ENCODE measurements at places on chromosomes 4 and X.
A peak's percentile ranks its signal among the peaks of the same experiment; 100 is the strongest.

- no peak for DNase-seq
These were observed 17.8 kb downstream of the TMPRSS11E start for GRCh38 chr4:68465058-68465457.

DNA sequence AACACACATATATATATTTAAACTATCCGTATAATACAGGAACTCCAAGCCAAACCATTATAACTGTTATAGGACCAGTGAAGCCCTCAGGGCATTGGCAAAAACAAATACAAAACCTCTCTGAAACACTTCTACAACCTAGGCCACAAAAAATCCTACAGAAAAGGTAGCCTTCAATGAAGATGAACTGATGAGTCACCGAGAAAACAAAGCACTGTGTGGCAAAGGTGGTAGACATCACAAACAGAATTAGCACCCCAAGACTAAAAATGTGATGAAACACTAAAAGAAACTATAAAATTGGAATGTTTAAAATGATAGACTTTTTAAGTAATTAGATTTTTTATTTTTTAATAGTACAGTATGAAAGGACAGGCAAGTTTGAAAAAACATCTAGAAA lies 5.5 kb upstream of the HSPA4L start:
- DNase-seq, result no peak

DNA sequence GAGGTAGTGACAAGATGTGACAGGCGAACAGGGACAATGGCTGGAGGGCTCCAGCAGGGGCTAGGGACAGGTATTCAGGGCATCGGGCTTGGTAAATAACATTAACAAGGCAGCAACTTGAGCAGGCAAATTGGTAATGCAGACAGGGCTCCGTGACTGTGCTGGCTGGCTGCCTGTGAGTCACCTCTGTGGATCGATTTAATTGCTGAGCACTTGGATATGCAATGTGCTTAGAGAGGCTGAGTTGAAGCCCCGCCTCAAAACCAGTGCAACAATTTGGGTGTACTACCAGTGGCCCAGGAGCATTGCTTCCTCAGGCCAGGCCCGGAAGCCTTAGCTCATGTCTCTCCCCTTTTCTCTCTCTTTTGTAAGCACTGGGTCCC lies 19.5 kb downstream of the CNGA2 start:
- DNase-seq, result no peak

- DNase-seq, result no peak
These were observed 10.1 kb downstream of the GK start for GRCh38 chrX:30663322-30663721.

DNA sequence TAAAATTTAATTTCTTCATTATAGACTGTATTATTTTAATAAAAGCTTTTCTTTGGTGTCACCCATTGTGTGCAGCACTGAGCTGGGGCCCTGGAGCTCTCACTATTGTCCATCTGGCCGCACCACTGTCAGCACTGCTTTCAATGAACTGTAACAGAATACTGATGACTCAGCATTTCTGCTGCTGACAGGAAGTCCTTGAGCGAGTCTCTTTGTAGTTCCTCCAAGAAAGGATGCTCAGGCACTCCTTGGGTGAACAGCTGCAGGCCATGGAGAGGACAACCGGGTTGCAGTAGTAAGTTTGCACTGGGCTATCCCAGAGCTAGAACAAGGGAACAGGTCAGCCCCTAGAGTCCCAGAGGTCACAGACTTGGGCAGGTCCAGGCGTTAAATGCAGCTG lies 81.6 kb downstream of the SORBS2 start:
- DNase-seq, result no peak

DNA sequence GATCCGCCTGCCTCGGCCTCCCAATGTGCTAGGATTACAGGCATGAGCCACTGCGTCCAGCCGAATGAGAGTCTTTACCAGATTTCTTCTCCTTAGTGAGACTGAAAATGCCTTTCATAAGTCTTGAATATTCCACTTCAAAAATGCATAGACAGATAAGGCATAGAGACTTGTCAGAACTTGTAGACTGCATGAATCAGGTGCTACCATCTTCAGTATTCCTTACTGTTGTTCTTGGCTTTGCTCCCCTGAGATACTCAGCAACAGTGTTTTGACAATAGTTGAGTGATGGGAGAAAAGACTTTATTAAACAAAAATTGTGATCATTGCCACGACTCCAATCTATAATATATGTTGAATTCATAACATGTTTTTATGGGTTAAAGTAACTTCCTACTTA lies 11.0 kb downstream of the TKTL2 start:
- no peak for DNase-seq

DNA sequence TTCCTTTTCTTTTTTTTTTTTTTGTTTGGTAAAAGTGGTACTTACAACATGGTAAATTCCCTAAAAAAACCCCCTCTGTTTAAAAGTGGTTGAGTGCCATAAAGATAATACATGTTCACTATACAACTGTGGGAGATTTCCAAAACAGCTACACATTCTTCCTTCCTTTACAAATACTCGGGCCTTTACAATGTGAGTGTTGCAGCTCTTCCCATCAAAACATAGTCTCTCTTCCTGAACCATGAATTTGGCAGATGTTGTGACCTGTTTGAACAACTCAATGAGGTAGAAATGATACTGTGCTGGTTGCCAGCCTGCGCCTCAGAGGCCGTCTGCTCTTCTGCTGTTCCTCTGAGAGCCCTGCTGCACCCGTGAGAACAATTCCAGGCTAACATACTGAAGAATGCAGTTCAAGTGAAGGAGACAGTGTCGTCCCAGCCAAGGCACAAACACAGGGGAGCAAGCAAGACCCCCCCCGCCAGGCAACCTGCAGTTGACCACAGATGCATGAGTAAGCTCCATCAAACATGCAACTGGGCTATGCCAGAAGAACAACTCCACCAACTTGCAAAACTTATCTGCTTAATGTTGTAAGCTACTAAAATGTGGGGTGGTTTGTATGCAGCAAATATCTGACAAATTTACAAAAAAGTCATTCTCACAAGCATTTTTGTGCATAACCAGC lies 645.0 kb downstream of the PCDH7 start:
- DNase-seq, result no peak

GRCh38 chr4:96993560-96993959 lies 1149.7 kb downstream of the STPG2 start:
- no peak for DNase-seq

DNA sequence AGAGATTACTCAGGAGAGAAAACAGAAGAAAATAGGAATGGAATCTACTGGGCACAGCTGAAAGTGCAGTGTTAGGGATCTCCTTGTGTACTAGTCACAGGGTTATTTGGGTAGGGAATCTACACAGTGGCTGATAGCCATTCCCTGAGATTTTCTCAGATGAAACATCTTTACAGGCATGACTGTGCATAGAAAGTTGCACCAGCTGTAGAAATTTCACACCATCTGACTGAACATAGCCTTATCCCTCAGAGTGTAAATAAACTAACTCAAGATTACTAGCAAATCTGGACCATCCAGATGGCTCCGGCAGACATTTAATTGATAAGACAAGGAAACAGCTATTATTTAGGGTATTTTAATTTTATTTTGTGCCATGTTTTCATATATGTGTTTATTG lies 2053.5 kb upstream of the TENM3 start:
- no peak for DNase-seq

DNA sequence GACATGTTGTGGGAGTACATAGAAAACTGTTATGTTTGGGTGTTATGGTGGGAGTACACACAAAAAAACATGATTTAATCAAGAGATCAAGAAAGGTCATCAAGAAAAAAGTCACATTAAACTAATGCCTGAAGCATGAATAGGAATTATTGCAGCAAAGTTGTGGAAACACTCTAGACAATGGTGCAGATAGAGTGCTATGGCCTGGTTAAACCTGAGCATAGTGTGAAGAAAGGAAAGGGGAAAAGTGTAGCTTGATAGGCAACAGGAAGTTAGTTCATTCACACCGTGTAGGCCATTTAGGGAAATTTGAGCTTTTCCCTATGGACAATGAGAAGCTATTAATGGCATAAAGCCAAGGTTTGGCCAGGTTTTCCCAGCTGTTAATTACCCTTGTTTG lies 162.1 kb upstream of the EMCN start:
- no peak for DNase-seq

DNA sequence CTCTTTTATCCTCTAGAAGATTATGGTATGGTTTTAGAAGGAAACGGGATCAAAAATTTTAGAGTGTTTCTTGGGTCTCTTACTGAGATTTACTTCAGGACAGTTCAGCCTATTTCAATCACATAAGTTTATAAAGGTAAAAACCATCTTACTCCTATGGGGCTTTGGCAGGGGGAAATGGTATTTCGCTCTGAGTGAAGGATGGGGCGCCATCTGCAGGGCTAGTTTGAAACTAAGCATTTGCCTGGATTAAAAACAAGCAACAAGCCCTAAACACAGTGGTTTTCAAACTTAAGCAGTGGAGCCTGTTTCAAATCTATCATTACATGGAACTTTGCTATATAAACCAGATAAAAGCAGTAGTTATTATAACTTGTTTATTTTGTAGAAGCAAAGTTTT lies 361.5 kb upstream of the FMR1 start:
- no peak for DNase-seq

GRCh38 chrX:41971346-41971745 lies 48.0 kb upstream of the CASK start:
- DNase-seq, result no peak

DNA sequence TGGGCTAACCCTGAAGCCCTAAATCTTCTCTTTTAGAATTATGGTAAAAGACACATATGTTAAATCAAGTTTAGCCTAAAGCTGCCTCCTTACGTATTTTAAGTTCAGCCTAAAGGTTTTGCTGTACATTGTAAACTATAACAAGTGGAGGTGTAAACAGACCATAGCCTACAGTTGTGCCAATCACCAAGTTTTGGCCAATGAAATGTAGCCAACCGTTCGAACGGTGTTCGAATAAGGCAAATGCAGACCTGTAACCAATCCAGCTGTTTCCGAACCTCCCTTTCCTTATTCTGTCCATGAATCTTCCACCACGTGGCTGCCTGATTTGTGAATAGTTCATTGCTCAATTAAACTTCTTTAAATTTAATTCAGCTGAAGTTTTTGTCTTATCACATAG lies 52.1 kb upstream of the TBC1D9 start:
- no peak for DNase-seq

GRCh38 chr4:153169776-153170175 lies 34.5 kb upstream of the TRIM2 start:
- DNase-seq, result no peak

- DNase-seq, result peak; percentile 1
These were observed 3.6 kb upstream of the STBD1 start for GRCh38 chr4:76302826-76303438.

GRCh38 chr4:118850488-118851173 lies 14.7 kb upstream of the SEC24D start:
- DNase-seq, result peak; percentile 21

GRCh38 chr4:20617678-20618396 lies 82.4 kb upstream of the PACRGL start:
- DNase-seq, result no peak

DNA sequence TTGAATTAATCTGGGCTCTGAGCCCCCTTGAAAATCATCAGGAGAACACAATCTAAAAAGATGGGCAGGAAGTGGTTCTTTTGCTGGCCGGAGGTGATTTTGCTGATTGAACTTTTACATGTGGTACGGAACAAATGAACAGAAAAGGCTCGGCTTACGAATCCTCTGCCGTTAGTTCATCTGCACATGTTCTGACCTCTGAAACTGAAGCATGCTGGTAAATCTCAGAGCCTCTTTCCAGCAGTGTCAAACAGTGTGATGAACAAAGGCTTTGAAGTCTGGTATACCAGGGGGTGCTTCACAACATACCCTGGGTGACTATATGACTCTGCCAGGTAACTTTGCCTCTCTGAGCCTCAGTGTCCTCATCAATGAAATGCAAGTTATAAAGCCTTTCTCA lies 194.2 kb upstream of the C1QTNF7 start:
- no peak for DNase-seq

DNA sequence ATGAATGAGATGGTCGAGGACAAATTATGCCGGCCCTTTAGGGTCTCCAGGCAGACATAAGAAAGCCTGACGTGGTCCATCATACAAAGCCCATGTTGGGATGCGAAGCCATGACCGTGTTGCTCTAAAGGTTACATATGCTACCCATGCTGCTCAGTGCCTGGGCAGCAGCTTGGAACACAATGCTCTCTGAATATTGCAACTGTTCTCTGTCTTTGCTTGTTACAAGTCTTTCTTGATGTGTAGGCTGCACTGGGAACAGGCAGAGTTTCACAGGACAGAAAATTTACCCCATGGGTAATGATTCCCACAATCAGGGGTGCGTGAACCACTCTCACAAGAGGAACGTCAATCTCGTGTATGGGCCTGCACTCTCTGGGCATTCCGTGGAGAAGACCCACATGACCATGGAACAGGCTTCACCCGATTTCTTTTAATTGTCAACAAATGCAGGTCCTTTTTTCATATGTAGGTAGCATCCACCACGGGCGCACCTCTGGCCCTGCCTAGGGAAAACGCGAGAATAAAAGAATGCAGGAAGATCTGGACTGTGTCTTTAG lies 66.3 kb downstream of the NBDY start:
- no peak for DNase-seq

GRCh38 chr4:124777007-124777406 lies 64.5 kb upstream of the ANKRD50 start:
- no peak for DNase-seq

DNA sequence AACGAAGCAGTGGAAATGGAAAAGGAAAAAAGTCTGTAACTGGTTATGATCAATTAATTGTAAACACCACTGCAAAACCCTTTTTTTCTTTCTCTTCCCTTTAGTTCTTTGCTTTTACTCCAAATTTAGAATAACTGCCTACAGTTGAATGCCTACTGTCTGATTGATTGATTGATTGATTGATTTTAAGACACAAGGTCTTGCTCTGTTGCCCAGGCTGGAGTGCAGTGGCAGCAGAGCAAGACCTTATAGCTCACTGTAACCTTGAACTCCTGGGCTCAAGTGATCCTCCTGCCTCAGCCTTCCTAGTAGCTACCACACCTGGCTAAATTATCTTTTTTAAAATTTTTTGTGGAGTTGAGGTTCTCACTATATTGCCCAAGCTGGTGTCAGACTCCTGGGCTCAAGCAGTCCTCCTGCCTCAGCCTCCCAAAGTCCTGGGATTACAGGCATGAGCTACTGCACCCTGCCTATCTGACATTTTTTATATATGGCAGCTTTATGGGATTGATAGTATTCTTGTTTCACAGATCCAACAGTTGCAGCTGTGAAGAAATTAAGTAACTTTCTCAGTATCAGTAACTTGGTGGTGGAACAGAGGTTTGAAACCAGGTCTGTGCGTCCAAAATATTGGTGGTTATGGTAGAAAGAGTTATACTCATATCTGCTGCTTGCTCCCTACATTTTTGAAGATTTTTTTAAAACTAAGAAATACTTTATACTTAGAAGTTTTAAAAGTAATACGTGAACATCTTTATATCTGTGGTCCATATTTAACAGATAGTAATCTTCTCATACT lies 12.4 kb downstream of the UBE2K start:
- DNase-seq, result no peak

DNA sequence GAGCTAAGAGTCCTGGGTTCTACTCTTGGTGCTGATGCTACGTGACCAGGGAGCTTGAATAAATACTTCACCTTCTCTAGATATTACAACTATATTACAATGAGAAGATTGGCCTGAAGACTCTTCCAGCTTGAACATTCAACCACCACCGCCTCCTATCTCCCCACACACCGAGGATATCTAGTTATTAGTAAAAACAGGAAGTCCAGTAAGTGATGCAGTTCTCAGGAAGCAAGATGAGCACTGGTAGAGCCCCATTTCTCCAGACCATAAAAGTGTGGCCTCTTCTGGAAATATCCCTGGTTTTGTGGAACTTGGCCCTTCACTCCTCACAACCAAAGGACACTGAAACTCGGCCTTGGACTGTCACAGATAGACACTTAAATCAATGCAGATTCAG lies 18.5 kb downstream of the PJA1 start:
- no peak for DNase-seq

Data from SW 1271 (cell line).